ENCODE measurements at places on chromosomes 2 and 18. TPM values are rescaled to one million over a fixed set of nuclear protein-coding genes. Genes with fewer than 3 reads are reported as not detected.

Gene RAB31
- 26.1 TPM for polyA plus RNA-seq

DNA sequence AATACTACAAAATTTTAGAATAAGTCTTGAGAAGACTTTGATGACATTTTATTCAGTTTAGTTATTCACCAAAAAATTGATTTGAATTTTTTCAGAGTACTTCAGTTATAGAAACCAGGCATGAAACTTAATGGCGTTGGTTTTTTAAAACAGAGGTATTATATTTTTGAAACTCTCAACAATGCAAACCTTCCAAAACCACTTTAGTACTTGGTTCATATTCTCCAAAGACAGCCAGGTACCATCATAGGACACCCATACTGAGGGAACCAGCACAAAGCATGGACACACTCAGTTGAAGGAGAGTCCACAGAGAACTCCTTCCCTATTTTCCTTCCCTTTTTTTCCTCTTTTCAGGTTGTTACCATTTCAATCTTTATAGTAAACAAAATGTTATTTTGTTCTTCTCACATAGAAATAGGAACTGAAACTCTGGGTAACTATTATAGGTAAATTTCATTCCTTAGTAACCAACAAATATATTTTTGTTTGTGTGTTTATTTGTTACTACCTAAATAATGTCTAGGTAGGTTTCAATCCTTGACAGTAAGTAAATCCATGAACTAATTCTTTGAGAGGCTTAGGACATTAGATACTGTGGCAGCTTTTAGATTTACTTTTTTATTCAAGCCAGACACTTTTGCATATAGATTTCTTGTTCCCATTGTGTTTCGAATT is 95.8 kb downstream of the TMEFF2 start:
- no peak for DNase-seq

- no peak for DNase-seq
These were observed 115.1 kb downstream of the CDH20 start for GRCh38 chr18:61448316-61448715.

- no peak for DNase-seq
These were observed 1108.1 kb downstream of the TSN start for GRCh38 chr2:122863532-122863931.

DNA sequence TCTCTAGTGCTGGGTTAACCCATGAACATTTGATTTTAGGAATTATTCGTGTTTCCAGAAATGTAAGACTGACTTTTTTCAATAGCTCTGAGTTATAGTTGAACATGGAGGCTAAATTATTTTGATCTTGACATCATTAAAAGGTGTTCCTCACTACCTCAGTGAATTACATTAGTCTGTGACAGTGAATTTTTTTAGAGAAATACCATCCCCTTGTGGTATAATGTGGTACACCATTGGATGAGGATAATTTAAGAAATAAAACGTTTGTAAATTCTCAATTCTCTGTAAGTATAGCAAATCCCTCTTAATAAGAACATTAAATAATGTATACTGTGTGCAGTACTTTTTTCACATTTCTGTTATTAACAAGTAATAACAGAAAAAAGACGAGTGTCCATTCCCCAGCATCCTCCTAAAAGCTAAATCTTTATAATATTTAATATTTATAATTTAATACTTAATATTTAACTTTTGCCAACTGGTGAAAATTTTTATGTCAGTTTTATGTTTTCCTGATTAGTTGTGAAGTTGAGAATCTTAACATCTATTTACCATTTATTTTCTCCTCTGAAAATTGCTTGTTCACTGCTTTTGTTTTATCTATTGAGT is 70.3 kb upstream of the CWC22 start:
- DNase-seq: no peak

GRCh38 chr2:98459496-98460175 is 15.0 kb downstream of the INPP4A start:
- DNase-seq: no peak

Gene CIB4
- 0.33 TPM for polyA plus RNA-seq

Gene CPLX4
- 0.14 TPM for polyA plus RNA-seq

Gene FAM110C
- 11.4 TPM for polyA plus RNA-seq

- no peak for DNase-seq
These were observed 24.2 kb downstream of the WDR75 start for GRCh38 chr2:189465478-189465877.

DNA sequence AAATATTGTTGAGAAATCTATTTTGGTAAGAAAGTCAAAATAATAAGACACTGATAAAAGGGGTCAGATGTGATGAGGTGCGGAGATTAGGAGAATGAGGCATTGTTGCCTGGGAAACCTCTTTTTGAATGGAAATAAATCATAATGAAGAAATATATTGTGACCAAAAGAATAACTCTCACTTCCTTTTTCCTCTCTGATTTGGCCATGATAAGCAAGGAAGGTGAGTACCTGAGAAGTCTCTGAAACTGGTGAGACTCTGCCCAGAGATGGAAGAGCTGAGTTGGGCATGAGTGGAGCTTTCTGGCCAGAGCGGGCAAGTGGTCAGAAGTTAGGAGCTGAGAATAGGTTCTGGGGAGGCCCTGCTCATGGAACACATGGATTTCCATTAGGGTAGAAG is 11.8 kb downstream of the LAMA3 start:
- DNase-seq: no peak

Gene EML6
- polyA plus RNA-seq: 11.7 TPM

GRCh38 chr2:182682210-182682609 is 33.8 kb upstream of the DNAJC10 start:
- no peak for DNase-seq

GRCh38 chr18:28594034-28594433 is 417.1 kb upstream of the CDH2 start:
- no peak for DNase-seq

- DNase-seq: no peak
These were observed 299.2 kb downstream of the INSIG2 start for GRCh38 chr2:118387509-118387908.

- DNase-seq: no peak
These were observed 180.4 kb downstream of the KLHL29 start for GRCh38 chr2:23565374-23565773.

- DNase-seq: no peak
These were observed 634.3 kb upstream of the FANCL start for GRCh38 chr2:58875436-58875835.

Gene IL1RN
- 3.7 TPM for polyA plus RNA-seq

DNA sequence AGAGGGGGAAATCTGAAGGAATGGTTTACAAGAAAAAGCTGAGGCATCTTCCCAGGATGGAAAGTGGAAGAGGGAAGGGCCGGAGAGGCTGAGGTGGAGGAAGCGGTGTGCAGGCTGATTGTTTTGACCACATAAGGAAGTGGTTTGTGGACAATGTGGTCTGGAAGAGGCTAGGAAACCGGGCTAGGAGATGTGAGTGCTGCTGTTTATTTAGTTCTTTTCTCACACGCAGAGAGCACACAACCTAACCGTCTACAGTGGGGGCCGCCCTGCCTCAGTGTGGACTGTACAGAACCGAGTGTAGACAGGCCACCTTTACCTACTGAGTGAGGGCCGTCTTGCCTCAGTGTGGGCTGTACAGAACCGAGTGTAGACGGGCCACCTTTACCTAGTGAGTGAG is 251.7 kb upstream of the PXDN start:
- no peak for DNase-seq

- no peak for DNase-seq
These were observed 74.9 kb downstream of the CAPN13 start for GRCh38 chr2:30732376-30732775.

GRCh38 chr2:147297820-147298219 is 547.0 kb upstream of the ACVR2A start:
- DNase-seq: no peak

Gene TRPM8
- polyA plus RNA-seq: 0.36 TPM

GRCh38 chr18:33440060-33441043 is at the start of gene CCDC178:
Gene CCDC178, minus strand, starts transcription at chr18:33440721. Its CDS starts 28,633 bp downstream, at chr18:33412088.
- DNase-seq: peak; percentile 32

- DNase-seq: no peak
These were observed 52.2 kb downstream of the LYPD6B start for GRCh38 chr2:149090706-149091105.

- no peak for DNase-seq
These were observed 76.1 kb downstream of the THADA start for GRCh38 chr2:43519643-43520221.

DNA sequence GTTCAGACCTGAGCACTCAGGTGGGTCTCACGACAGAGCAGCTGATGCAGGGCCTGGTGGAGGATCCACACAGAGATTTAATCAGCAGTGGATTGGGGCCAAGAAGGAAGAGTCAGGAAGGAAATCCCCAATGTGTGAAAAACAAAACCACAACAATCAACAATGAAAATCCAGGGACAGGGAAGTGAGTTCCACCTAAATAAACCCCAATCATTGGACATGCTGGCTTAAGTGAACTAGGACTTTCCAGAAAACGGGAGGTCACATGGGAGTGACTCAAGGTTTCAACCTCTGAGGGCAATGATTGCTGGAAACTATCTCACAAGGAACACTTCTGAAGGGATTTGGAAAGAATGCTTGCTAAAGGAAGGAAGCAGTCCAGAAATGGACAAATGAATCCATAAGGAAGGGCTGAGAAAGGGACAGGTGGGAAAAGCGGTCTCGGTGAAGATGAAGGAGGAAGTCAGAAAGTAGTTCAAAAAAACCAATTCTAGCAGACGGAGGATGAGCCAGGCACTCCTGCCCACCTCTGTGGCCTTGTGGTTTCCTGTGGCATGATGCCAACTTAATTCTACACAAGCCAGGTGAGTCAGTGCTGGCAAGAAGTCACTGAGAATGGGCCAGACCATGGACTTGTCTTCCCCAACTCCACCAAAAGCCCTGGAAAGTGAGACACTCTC is 15.4 kb upstream of the XDH start:
- no peak for DNase-seq

Gene TUBA4A
- 31.7 TPM for polyA plus RNA-seq

Gene GPR75
- 1.5 TPM for polyA plus RNA-seq

Gene ASXL3
- polyA plus RNA-seq: 6.3 TPM

DNA sequence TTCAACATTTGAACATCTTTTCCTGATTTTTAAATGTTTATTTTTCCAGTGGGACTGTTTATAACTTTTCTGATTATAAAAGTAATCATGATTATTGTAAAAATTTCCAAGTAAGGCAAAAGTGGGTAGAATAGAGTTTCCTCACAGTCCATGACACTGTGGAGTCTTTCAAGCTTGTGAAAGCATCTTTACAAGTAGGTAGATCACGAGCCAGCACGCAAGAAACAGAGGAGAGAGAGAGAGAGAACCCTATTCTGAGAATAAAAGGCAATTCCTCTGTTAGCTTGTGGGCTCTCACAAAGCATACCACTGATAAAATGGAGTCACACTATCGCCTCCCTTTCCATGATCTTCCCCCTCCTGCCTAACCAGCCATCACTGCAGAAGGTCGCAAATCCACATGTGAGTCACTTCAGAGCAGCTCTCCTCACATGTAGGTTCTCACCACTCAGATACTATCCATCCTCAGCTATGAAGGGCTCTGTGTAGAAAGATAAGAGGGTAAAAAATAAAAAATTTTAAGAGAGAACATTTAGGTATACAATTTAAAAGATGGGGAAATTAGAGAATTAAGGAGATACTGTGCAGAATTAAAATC is 40.3 kb downstream of the AAK1 start:
- DNase-seq: no peak

- no peak for DNase-seq
These were observed 5.5 kb downstream of the SLC11A1 start for GRCh38 chr2:218387369-218388194.

DNA sequence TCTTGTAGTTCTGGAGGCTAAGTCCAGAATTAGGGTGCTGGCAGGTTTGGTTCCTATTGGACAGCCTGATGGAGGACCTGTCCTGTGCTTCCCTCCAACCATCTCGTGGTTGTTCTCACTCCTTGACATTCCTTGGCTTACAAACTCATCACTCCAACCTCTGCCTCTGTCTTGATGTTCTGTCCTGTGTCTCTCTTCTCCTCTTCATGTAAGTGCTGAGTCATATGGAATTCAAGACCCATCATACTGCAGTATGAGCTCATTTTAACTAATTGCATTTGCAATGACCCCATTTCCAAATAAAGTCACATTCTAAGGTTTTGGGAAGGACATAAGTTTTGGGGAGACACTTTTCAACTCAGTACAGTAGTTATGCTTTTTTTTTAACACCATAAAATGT is 374.7 kb downstream of the TRIB2 start:
- DNase-seq: no peak

Gene GPAT2
- polyA plus RNA-seq: 3.3 TPM

GRCh38 chr2:233076749-233077148 is 16.6 kb downstream of the INPP5D start:
- DNase-seq: no peak

GRCh38 chr2:159128191-159128590 is 158.3 kb downstream of the WDSUB1 start:
- no peak for DNase-seq

- no peak for DNase-seq
These were observed 18.0 kb downstream of the REL start for GRCh38 chr2:60899230-60899891.

Gene SLC4A1AP
- 30.3 TPM for polyA plus RNA-seq

DNA sequence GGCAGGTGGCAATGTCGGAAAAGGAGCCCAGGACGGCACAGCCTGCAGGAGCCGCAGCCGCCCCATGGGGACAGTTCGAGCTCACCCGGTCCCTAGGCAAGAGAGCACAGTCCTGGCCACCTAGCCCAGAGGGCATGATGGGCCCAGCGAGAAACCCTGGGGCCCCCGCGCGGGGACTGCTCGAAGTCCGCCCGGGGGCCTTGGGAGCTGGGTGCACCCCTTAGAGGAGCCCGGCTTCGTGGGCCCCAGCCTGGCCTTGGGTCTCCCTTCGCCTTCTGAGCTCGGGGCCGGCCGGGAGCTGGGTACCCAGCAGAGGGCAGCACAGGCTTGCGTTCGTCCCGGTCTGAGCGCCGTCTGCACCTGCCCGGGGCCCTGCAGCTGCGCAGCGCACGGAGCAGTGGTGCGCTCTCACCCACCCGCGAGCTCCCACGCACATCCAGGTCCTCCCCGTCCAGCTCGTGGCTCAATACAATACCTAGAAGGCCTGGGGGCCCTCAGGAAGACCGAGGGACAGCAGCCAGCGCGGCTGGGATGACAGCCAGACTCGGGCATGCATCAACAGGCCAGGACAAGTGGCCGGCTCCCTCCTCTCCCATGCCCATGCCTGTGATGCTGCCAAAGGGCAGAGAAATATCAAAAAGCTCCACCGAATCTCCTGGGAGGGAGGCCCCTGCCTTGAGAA is 96.2 kb upstream of the ZNF532 start:
- DNase-seq: no peak

DNA sequence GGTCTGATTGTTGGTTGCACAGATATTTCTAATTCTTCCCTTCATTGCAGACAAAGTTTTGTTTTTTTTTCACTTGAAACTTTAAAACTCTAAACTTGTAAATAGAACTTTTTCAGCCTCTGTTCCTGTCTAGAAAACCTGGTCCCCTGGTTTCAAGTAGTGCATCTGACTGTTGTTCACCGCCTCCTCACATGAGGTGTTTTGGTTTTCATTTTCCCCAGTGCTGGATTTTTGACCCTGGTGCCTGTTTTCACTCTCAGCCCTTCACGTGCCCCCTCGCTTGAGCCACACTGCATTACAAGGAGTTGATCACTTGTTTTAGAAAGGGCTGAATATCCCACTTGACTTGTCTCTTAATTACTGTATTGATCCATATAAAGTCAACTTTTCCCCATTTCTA is 100.1 kb downstream of the TMEM185B start:
- no peak for DNase-seq

Gene ALPI
- 0.09 TPM for polyA plus RNA-seq

Gene IL1R2
- polyA plus RNA-seq: 0.56 TPM

Gene TRIM43
- 0.59 TPM for polyA plus RNA-seq

Gene CPO
- polyA plus RNA-seq: 1.0 TPM

All from left renal cortex interstitium (tissue), 4 donors.